Activated CD4-positive, alpha-beta T cell treated with anti-CD3 and anti-CD28 coated beads, Interleukin-2, amount 10 ng/mL, durations not matched to agents 24 days and 14 days (primary cell): ENCODE measurements at places on chromosomes 4 and X. TPM values are rescaled to one million over a fixed set of nuclear protein-coding genes. Genes with fewer than 3 reads are reported as not detected.

DNA sequence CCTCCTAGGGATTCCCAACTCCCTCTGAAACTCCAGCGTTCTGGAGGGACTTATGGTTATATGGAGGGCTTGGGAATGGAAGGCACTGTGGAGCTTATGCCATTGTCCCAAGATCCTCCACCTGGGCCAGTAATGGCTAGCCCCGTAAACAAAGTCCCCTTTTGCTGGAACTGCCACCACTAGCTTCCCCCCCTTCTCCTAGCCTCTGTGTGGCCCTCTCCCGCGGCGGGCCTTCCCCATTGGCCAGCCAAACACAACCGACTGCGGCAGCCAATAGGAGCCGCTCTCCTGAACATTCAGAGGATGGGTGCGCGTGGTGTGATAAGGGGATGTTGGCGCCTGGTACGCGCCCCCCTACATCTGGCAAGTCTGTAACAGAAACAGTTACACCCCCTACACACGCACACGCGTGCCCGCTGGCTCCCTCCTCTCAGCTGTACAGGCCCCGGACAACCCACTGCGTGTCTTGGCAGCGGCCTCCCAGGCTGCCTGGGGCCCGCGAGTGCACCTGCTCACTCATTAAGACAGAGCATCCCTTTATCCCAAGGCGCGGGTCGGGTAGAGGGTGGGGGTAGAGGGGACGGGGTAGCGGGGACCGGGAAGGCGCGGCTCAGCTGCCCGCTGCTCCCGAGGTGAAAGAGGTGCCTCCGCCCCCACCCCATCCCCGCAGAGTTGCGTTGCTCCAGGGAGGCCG, 863 bp upstream of the RAB33A start:
- DNase-seq, result peak; percentile 90

- no peak for DNase-seq
Measured at GRCh38 chrX:66684196-66684595, 45.3 kb upstream of the EDA2R start.

Gene F8
- total RNA-seq, result 3.0 and 3.7 TPM in 2 replicates

- no peak for DNase-seq
Measured at GRCh38 chr4:68176500-68176899, 46.8 kb upstream of the TMPRSS11F start.
